ENCODE measurements at places on chromosomes 6 and 20.

DNA sequence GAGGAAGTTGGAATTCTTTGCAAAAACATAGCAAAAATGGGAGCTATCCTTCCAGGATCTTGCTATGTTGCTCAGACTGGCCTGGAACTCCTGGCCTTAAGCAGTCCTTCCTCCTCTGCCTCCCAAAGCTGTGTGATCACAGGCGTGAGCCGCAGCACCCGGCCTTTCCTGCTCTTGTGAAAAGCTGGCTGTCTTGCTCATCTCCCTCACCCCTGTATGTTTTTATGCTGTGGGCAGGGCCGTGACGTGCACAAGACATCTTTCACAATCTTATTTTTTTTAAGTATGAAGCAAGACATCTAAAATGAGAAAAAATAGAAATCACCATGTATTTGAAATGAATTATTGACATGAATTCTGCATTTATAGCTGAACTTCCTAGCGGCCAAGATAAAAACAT, 110.4 kb downstream of the SAMD5 start:
- DNase-seq = no peak

DNA sequence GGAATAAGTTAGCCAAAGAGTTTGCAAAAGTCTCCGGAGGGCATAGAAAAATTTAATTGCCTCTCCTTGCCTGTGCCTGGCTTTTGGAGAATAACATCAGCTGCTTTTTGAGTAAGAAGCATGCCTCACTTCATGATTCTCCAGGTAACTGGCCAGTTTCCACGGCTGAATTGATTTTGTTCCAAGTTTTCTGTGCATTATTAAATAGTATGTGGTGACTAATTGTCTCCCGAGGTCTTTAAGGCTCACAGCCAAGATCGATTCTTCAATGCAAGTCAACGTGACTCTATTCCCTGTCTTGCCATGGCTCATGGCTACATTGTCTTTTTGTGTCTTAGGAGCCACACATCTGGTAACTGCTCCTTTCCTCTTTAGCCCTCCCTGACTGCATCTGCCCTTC, 54.2 kb downstream of the CNR1 start:
- DNase-seq = no peak

- DNase-seq = no peak
Observed at GRCh38 chr6:127389706-127390105, 46.3 kb upstream of the ECHDC1 start.

DNA sequence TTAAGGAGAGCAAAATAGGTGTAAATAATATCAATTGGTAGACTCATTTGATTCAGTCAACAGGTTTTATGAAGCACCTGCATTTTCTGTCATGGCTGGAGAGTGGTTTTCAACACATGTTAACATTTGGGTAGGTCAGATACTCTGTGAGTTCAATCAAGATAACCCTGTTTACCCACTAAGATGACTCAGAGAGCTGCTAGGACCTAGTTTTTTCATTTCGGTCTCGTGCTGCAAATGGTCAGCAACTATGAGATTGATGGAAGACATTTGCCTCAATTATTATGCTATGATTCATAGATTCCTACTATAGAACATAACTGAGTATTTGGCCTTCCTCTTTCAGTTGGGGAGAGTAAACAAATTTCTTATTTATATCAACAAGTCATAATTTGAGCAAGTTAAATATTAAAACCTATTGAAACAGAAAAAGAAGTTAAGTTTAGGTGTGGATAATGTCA, 391.4 kb upstream of the CITED2 start:
- DNase-seq = no peak

DNA sequence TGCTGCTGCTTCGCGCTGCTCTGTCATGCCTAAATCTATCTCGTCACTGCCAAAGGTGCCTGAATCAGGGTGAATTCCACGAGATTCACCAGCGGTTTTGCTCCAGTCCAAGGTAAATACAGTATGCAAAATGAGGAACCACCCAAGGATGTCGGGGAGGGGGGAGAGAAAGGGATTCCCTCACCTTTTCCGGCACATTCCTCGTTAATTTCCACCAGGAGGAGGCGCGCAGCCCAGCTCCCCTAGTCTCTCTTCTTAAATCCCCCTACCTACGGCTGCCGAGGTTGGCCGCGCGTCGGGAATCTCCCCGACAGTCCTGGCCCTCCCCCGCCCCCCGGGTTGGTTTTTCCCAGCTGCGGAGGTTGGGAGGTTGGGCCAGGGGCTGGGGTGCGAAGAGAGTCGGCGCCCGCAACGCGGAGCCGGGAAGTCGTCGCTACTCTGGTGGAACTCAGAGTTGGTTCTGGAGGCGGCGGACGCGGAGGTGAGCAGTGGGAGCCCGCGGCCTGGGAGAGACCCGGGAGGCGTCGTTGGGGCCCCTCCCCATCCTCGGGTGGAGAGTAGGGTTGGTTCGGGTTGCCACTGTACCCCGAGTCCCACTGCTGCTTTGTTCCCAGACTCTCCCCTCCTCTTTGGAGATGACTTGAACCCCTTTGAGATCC, at the start of gene TPBG:
TPBG (plus strand) TSS at position 390 of the 659 bp plus-strand sequence. CDS start 1,145 bp downstream, outside the sequence.
- no peak for DNase-seq

All from tibial nerve (tissue), 4 donors.